Urinary bladder (tissue), 4 donors: ENCODE measurements at places on chromosomes 6 and 20. TPM values are rescaled to one million over a fixed set of nuclear protein-coding genes. Genes with fewer than 3 reads are reported as not detected.
A peak's percentile ranks its signal among the peaks of the same experiment; 100 is the strongest.

The SYCP2 gene
- 6.7 TPM for total RNA-seq

The CEP57L1 gene
- 83.1 TPM for total RNA-seq

The PACRG gene
- total RNA-seq: 5.6 TPM

The SOX18 gene
- total RNA-seq: 4.5 TPM

The CCDC167 gene
- 10.4 TPM for total RNA-seq

The EPB41L1 gene
- 37.0 TPM for total RNA-seq

The RPP40 gene
- 21.3 TPM for total RNA-seq

The GJE1 gene
- total RNA-seq: not detected

The TBC1D32 gene
- 62.8 TPM for total RNA-seq

The PTGIS gene
- 118 TPM for total RNA-seq

The MMP24 gene
- 1.5 TPM for total RNA-seq

The UST gene
- total RNA-seq: 27.8 TPM

DNA sequence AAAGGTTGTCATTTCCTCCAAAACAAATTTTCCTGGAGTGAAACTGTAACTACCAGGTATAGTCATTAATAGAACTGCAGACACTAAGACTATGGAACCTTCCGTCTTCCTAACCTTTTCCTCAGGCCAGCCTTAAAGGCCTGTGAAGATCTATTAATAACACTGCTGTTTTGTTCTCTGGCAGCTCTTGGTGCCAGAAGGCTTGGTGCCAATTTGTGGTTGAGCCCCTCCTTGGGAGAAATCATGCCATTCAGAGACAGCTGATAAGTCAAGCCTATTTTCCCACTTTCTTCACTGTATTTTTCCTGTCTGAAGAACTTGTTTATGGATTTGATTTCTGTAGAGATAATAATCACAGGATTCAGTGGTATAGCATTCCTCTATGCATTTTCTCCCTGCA lies 64.8 kb downstream of the HCRTR2 start:
- no peak for DNase-seq

GRCh38 chr20:29874476-29875202 lies 1382.8 kb upstream of the DEFB115 start:
- DNase-seq: no peak

DNA sequence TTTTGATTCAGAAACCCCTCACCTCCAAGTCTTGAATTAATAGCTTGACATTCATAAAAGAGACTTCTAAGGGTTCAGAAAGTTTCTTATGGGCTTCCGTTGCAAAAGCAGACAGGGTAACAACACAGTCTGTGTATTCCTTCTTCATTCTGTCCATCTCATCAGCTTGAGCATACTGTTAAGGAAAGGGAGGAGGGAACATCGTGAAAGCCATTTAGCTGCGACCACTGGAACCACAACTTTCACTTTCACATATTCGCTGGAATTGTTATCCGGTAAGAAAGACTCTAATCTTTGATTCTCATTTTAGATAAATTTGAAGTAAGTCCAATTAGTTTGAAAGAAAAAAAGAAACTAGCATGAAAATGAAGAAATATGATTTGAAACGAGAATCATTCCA lies 174.4 kb downstream of the SYNE1 start:
- no peak for DNase-seq

DNA sequence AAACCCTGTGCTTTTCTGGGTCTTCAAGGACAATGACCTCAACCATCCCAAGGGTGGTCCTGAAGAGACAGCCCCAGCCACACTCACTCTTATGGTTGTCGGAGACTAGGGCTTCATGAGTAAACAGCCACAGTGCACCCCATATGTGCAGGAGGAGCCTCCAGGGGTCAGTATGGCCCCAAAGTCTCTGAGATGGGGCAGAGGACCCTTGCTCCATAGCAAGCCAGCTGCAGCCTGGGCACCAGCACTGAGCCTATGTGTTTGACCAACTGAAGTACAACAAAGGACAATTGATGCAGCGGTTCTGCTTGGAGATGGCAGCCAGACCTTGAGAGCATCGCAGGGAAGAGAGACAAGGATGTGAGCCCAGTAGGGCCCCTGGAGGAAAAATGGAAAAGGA lies 112.2 kb downstream of the LRFN2 start:
- DNase-seq: no peak

GRCh38 chr20:39885975-39886649 lies 802.9 kb downstream of the MAFB start:
- DNase-seq: no peak

DNA sequence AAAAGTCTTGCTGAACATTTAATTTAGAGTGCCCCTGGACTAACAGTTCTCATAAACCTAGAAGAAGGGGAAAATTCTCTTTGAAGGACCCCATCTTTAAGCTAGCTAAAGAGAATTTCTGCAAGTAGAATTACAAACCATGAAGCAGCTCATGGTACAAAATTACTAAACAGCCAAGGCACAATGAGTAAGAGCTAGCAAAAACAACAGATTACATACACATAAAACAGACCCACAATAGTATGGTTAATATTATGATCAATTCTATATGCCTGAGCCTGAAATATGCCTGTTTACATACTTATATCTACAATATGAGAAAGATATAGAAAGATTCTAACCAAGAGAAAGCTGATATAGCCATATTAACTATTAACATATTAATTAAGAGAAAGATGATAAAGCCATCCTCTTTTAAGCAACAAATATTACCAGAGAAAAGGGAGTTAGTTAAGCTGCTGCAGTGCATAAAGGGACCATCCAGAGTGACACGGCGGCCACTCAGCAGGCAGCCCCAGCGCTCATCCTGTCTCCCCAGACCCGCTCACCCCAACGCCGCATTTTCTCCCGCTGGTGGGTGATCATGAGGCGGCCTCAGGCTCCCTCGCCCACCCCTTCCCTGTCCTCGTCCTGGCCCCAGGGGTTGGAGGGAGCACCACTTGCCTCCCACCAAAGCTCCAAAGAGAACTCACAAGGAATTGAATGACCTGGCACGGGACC lies 98.4 kb upstream of the CARMIL1 start:
- DNase-seq: no peak

DNA sequence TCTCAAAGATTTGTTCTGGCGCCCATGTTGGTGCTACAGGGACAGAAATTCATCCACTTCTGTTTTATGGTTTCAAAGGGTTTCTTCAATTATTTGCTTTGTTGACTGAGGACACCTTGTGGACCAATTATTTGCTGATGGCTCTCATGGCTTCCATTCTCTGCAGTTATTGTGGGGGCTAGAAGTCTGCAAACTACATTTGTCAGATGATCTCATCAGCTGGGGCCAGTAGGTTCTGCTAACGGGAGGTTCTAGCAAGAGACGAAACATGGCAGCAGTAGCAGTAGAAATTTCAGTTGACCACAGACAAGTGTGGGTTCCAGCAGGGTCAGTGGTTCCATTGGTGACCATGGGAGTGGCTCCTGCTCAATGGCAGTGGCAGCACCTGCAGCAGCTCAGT lies 72.8 kb upstream of the BLCAP start:
- DNase-seq: no peak

GRCh38 chr20:4471221-4471620 lies 250.5 kb upstream of the PRND start:
- no peak for DNase-seq

DNA sequence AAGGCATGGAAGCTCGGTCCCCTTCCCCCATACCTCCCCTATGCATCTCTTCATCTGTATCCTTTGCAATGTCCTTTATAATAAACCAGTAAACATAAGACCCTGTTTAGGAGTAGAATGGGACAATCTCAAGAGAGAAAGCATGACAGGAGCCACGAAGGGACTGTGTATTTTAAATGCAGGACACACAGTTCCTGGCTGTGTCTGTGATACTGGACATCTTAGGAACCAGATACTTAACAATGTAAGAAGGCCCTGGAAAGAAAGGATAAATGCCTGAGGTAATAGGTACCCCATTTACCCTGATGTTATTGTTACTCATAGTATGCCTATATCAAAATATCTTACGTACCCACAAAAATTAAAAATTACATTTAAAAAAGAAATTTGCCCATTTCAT lies 36.6 kb downstream of the NUDT3 start:
- DNase-seq: no peak

GRCh38 chr6:40583709-40584108 lies 3.5 kb downstream of the LRFN2 start:
- no peak for DNase-seq

DNA sequence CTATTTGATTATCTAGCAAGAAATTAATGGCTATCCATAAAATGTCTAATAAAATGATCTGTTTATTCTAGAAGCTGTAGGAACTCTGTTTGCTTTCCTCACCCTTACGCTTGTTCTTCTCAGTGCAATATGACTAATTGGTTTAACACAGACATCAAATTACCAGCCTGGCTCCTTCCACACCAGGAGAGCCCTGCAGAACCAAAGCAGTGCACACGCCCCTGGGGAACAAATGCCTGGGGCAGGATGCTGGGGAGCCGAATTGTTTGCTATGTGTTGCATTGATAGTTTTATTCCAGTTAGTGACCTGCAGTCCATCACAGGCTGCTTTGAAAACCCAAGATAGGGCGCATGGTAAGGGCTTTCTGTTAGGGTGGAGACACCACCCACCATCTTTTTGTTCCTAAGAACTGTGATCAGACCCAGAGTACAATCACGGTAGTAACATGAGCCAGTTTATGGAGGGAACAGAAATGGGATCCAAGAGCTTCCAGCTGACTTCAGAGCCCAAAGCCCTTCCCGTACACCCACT lies 126.4 kb upstream of the CD93 start:
- no peak for DNase-seq

GRCh38 chr6:152508477-152508876 lies 128.7 kb downstream of the SYNE1 start:
- no peak for DNase-seq

DNA sequence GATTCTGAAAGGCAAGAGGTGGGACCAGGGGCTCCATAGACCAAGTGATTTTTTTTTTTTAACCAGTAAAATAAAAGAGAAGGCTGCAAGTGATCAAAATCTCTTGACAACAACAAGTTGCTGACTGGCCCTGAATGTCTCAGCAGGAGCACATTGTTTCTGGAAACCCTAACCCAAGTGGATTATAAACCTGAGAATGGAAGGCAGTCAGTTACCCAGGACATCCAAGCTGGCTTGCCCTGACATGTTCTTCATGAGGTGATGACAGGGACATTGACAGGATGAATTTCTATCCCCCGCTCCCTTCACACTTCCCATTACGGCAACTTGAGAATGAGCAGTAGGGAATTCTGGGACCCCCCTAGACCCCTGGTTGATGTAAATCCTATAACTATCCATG lies 49.6 kb upstream of the RIPOR2 start:
- no peak for DNase-seq

- no peak for DNase-seq
Observed at GRCh38 chr6:31430449-31430848, 27.1 kb downstream of the MICA start.

DNA sequence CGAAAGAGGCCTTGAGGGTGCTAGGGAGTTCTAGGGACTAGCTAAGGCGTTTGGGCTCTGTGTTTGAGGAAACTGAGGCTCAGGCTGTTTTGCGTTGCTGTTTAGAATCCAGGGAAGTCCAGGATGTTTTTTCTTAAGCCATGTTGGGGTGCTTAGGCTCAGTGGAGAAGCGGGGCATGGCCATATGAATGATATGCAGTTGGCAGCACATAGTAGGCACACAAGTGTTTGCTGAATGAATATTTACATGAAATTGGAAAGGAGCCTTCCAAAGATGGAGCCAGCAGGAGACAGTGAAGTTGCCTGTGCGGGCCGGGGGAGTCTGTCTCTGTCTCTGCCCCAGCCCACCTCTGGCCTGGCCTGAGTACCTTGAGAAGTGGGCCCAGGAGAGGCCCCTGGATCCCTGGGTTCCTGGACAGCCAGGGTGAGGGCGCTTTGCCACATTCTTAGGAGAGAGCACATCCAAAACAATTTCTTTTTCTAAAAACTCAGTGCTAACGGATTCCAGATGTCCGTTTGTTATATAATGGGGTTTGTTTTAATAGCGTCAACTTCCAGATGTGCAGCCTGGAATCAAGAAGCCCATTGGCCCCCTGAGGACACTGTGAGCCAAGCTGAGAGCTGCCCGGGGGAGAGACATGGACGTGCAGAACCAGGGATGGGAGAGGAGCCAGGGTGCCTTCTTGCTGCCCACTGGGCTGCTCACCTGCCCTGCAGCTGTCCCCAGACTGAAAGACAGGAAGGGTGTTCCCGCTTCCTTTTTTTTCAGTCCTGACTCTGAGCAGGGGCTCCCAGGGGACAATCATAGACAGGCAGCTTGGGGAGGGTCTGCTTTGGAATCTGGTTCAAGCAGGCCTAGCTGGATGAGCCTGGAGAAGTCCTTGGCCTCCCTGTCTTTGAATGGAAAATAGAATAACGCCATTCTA lies 20.1 kb upstream of the EMILIN3 start:
- peak; percentile 81 for DNase-seq

DNA sequence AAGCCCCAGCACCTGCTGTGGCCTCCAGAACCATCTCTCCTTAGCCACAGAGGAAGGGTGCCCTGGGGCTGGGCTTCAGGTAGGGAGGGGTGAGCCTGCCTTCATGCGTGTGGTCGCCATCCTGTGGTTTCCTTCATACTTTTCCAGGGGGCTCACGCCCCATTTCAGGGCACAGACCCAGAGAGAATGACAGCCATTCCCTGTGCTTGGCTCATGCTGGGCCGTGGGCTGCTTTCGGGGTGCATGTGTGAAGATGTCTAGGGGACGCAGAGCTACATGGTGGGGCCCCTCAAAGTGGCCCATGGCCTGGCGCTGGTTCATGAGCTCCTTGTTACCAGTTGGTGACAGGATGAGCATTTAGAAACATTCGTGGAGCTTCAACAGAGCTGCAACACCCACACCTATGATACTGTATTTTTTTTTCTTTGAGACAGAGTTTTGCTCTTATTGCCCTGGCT lies 190.3 kb upstream of the SLC24A3 start:
- DNase-seq: no peak

DNA sequence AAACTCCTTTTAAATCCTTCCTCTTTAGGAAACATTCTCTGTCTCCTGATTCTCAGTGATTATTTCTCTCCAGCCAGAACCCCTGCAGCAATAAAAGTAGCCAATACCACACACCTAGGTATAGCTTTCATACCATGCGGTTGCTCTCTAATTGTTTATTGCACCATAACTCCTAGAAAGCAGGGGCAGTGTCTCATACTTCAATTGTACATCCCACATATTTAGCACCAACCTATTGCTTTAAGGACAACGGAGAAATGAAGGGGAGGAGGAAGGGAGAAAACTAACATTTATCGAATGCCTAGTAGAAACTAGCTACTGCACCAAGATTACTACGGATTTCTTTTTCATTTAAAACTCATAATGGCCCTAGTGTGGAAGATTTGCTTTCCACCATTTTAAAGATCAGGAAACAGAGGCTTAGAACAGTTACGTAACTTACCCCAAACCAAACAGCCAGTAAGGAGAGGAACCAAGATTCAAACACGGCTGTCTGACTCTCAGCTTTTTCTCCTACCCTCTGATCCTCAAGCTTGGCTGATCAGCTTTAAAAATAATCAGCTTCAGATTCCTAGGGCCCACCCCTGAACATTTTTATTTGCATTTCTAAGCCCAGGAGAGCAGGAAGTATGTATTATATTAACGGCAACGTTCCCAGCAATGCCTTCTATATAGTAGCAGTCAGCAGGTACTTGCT lies 43.4 kb upstream of the ATXN1 start:
- DNase-seq: no peak

GRCh38 chr6:36682328-36683144 lies 4.0 kb downstream of the CDKN1A start:
- DNase-seq: peak; percentile 76

GRCh38 chr20:1345030-1345755 lies 16.3 kb upstream of the SDCBP2 start:
- no peak for DNase-seq
